ENCODE measurements at places on chromosomes 3 and 15. TPM values are rescaled to one million over a fixed set of nuclear protein-coding genes. Genes with fewer than 3 reads are reported as not detected.

The SEMA6D gene
- 34.4 TPM for total RNA-seq

The PLAAT1 gene
- total RNA-seq, result not detected

- no peak for DNase-seq
These were observed 96.9 kb downstream of the VPS8 start for GRCh38 chr3:184908859-184909258.

GRCh38 chr15:37199545-37199944 is 99.2 kb upstream of the MEIS2 start:
- DNase-seq, result no peak

DNA sequence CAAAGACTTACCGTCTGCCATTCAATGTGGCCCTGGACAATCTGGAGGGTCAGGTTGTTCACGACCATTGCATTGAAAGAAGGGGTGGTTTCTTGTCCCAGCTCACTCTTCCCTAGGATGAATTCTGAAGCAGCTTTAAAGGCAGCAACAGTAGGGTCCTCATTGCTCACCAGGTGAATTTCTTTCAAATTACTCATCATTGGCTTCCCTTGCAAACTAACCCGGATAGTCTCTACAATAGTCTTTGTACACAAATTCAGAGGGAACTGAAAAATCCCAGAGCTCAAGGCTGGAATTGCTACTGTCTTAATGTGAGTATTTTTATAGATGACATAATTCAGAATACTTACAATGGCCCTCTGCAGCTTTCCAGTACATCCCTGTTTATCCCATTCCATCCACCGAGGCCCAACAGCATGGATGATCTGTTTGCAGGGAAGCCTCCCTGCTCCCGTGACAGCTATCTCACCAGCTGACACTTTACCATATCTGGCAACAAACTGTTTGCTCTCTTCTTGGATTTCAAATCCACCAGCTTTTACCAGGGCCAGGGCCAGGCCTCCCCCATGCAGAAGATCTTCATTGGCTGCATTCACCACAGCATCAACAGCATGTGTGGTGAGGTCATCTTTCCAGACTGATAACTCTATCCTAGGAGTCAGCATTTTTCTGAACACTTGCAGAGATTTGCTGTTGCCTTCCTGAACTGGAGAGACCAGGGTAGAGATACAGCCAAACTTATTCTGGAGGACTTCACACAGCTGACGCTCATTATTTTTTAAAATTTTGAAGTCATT is 8.6 kb downstream of the PARP9 start:
- DNase-seq, result no peak

DNA sequence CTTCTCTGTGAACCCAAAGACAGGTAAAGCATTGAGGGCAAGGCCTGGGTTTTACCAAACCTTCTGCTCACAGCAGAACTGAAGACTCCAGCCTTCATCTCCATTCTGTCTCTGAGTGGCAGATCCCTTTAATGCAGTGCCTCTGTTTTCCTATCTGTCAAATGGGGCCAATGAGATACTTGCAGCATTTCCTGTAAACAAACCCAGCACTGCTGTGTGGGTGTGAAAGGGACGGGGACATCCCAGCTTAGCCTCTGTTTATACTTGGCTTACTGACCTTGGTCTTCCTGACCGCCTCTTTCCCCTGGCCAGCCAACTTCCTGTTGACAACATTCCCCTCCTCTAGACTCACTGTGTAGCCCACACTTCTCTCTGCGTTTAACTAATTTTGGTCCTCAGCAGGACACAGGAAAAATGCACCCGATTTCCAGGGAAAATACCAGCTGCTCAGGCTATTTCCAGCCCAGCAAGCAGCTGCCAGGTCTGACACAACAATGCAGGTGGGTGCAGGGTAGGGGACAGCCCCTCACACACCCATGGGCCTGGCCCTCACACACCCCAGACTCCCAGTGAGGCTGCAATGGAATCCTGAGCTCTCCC is 105.9 kb upstream of the HERC1 start:
- no peak for DNase-seq

DNA sequence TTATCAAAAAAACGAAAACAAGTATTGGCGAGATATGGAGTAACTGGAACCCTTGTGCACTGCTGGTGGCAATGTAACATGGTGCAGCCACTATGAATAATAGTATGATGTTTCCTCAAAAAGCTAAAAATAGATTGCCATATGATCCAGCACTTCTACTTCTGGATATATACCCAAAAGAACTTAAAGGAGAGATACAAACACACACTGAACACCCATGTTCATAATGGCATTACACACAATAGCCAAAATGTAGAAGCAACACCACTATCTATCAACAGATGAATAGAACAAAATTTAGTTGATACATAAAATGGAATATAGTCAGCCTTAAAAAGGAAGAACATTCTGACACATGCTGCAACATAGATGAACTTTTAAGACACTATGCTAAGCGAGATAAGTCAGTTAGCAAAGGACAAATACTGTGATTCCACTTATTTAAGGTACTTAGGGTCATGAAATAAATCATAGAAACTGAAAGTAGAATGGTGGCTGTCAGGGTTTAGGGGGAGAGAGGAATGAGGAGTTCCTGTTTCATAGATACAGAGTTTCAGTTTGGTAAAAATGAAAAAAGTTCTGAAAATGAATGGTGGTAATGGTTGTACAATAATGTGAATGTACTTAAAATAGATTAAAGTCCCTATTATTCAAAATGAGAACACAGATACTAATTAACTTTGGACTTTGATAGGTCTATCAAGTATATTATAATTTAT is 59.4 kb upstream of the IMPG2 start:
- no peak for DNase-seq

- peak; percentile 29 for DNase-seq
These were observed 98.3 kb upstream of the VGLL3 start for GRCh38 chr3:87088993-87089841.

- DNase-seq, result no peak
These were observed 103.8 kb upstream of the UBE2E1 start for GRCh38 chr3:23701716-23702597.

The CHAC1 gene
- total RNA-seq, result 1.8 TPM

DNA sequence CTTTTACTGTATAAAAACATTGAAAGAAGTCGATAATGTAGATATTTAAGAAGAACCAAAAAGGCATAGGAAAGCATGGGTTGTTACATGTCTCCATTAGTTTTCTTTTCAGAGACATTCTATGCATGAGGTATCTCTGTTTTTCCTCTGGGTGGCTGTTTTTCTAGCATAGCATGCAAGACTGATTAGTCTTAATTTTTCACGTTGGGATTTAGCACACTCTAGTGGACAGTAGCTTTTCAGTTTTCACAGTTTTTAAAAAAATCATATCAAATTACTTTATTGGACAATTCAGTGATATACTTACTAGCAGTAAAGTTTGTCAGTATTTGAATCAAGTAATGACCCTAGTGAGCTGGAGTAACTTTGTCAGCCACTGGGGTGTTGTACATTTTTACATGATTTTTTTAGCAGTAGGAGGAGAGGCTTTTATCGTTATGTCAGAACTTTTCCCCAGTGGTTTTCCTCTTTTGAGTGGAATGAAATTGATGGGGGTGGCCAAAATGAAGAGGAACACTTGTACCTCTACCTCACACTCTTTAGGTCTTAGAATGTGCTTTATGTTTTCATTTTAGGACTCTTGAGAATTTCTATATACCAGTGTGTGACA is 57.2 kb downstream of the SEC22A start:
- DNase-seq, result no peak

GRCh38 chr3:111080413-111080812 is 8.8 kb downstream of the NECTIN3 start:
- no peak for DNase-seq

- DNase-seq, result no peak
These were observed 93.8 kb downstream of the DUT start for GRCh38 chr15:48425051-48425450.

GRCh38 chr3:127143172-127143571 is 49.8 kb upstream of the PRR23E start:
- no peak for DNase-seq

The CFAP20DC gene
- 1.6 TPM for total RNA-seq

The PPP1R14D gene
- 171 TPM for total RNA-seq

DNA sequence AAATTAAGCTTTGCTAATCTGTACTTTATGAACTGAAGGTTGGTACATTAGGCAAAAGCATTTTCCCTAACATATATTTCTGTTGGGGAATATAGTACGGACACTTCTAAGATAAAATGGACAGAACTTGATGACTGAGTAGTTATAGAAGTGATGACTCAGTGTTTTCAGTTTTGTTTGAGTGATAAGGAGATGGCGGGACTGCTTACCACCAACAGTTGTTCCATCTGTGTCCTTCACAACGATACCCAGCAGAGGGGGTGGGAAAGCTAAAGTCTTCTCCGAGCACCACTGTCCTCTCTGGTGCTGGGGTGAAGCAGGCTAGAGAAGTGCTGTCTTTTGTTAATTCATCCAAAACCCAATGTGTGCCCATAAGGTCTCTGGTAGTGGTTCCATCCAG is 195.8 kb downstream of the CD47 start:
- no peak for DNase-seq

DNA sequence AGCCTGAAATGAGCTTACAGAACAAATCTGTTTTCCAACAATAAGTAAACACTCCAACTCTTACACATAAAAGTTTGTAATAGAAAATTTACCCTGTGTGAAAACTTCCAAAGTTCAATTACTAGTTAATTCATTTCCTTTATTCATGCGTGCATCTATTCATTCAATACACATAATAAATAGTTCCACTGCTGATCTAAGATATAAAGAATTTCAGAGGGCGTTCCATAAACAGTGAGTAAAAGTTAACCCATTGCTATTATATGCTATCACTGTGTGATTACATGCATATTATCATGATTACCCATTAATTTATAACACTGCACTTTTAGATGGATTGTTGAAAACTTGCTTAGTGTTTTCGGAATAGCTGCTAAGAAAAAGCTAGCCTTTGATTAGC is 36.2 kb upstream of the CFAP20DC start:
- DNase-seq, result no peak

- no peak for DNase-seq
These were observed 337.1 kb downstream of the IL20RB start for GRCh38 chr3:137294839-137295238.

Data from left colon (tissue), 2 donors.